Non-pigmented ciliary epithelial cell (primary cell): ENCODE measurements at places on chromosomes 3 and 15.

- DNase-seq = no peak
These were observed 86.1 kb upstream of the PSMD6 start for GRCh38 chr3:64109438-64109837.

GRCh38 chr15:72196409-72197040 lies 1.1 kb downstream of the GRAMD2A start:
- no peak for DNase-seq

- no peak for DNase-seq
These were observed 8.3 kb downstream of the PEAK1 start for GRCh38 chr15:77411619-77411976.

GRCh38 chr3:192249516-192249915 lies 477.8 kb downstream of the FGF12 start:
- no peak for DNase-seq

- no peak for DNase-seq
These were observed 8.5 kb downstream of the MFN1 start for GRCh38 chr3:179355996-179356395.

DNA sequence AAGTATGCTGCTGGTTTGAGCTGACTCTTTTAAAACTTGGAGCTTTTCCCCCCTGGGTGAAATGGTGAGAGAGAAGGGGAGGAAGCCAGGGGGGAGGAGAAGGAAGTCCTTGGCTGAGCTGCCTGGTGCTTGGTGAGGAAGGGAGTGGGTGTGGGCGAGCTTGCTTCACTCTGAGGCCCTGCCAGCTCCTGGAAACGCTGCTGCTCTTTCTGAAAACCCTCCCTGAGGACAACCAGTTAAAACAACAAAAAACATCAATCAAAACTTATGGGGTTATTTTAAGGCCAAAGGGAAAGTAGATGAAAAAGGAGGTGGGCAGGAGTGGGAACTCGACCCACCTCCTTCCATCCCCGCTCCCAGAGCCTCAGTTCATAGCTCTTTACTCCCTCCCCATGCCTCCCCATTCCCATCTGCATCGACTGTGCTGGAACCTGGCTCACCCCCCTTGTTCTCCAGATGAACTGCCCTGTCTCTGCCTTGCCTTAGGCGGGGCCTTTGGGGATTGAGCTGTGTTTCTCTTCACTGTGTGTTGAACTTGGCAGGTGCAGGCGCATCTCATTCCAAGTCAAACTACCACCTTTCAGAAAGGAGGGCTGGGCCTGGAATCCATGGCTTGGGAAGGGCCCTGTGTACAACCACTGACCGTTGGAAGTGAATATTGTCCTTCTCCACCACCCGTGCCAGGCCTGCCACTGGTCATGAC lies 166.1 kb downstream of the ZNF621 start:
- no peak for DNase-seq

- no peak for DNase-seq
These were observed 238.7 kb upstream of the BHLHE40 start for GRCh38 chr3:4740397-4741105.

DNA sequence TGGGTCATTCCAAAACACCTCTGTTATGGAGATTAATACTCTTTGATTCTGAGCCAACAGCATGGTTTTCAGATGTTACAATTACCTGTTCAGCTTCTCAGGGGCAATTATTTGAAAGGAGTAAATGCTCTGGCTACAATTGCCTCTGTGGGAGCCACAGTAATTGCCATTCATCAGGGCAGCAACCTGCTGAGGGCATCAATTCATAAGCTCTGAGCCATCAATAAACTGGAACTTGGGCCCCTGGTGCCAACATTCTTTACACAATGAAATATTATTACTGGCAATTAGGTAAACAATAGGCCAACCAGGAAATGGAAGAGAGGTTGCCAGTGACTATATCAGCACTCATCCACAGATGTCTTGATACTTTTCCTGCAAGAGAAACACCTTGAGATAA lies 660.8 kb downstream of the MECOM start:
- DNase-seq = no peak

DNA sequence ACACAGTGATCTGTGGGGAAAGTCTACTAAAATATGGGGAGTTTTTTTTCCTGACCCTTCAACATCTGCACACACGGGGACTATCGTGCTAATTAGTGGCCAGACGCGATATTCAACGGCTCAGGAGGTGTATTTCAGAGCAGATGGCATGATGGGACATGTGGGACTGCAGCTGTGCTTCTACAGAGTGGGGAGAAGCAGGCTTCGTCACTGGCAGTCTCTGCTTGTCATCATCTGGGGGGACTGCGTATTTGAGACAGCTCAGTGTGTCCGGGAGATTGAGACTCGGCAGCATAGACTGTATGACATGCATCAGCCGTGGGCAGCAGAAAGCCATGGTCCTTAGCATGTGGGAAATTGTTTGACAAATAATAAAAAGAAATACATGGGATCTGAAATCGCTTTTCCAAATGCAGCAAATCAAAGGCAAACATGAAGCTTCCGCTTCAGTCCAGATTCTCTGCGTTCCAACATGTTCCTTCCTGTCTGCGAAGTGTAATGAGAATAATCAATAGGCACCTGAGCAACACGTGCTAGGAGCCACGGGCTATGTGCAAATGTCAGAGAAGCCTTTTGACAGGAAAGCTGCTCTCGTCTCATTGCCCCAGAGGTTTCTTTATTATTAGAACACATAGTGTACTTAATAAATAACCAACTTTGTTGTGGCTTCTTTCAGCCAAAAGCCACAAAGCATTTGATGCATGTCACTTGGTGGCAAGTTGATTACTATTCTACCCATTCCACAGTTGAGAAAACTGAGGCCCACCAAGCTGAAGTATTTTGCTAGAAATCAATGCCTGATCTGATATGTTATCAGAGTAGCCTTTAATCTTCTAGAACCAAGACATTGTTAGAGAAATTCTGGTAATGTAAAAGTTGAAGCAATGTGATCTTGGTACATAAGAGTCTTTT lies 276.3 kb downstream of the RYR3 start:
- no peak for DNase-seq

DNA sequence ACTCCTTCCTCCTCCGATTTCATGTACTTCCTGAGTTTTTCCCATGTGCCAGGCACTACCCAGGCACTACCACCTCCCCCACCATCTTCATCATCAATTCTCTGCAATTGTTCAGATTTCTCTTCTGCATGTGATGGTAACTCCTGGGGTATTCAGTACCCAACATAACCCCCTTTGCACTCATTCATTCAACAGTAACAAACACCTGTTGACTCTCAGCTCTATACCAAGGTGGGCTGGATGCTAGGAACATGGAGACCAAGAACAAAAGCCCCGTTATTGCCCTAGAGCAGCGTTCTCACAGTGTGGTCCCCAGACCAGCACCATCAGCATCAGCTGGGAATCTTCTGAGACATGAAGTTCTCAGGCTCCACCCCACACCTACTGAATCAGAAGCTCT lies 113.0 kb upstream of the CHD2 start:
- DNase-seq = no peak

DNA sequence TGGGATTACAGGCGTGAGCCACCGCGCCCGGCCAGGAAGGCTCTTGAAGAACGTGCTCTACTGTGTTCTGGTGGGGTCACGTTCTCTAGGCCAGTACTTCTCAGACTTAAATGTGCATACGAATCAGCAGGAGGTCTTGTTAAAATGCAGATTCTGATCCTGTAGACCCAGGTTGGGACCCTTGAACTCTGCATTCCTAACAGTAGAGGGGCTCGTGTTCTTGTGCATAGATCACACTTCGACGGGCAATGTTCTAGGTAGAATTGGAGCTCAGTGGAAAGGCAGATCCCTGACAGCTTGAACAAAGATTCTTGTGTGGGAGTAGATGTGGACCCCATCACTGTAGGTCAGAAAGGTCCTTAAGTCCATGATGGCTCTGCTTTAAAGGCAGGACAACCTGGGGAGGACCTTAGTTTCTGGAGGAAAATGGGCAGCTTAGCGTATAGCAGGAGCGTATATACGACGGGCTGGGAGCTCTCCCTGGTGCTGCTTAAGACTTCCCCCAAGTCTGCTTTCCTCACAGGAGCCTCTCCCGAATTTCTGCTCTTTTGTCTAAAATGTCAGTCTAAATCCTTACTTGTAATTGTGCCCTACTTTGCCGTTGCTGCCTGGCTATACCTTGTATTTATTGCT lies 16.9 kb upstream of the FAM81A start:
- DNase-seq = no peak

- DNase-seq = no peak
These were observed 807.1 kb downstream of the EDEM1 start for GRCh38 chr3:5994651-5995050.

- no peak for DNase-seq
These were observed 330.1 kb downstream of the ARPP21 start for GRCh38 chr3:35969406-35969805.

- DNase-seq = no peak
These were observed 39.2 kb downstream of the RFT1 start for GRCh38 chr3:53091011-53091410.

GRCh38 chr15:74830868-74831267 lies 4.4 kb downstream of the CPLX3 start:
- no peak for DNase-seq

- DNase-seq = no peak
These were observed 10.5 kb upstream of the PLA2G4E start for GRCh38 chr15:42031198-42031915.

DNA sequence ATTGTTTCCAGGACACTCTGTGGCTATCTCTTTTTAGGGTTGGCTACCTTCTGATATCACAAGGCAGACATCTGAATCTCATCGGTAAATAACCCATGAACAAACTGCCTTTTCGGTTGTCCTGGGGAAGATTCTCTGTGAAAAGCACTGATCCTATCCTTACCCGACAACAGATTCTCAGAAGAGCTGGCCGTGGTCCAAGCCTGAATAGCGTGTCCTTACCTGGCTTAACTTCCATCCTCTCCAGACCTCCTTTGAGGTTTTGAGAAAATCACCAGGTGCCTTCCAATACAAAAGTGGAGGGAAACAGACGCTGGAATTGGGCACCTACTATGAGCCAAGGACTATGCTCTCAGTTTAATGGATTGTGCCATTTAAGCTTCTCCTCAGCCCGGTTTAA lies 87.4 kb upstream of the ARHGEF3 start:
- DNase-seq = no peak

DNA sequence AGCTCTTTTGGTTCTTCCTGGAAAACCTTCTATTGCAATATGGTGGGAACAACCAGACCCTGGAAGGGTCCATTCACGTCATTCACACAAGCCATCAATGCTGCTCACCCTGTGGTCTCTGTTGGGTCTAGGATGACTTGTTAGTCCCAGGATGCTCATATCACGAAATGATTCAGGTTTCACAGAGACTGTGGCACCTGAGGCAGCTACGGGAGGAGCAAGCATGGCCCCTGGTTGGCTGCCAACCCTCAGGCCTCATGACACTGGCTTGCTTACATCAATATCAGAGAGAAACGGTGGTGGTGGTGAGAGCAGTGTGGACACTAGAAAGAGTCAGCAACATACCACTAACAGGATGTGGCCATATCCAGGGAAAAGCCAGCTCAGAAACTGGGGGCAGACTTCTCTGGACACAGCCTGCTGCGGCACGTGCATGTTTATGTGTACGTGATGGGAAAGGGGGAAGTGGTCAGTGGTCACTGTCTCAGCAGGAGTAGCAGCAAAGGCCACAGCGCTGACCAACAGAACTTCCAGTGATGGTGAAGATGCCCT lies 208.9 kb upstream of the ST8SIA2 start:
- DNase-seq = no peak

- no peak for DNase-seq
These were observed 88.8 kb downstream of the IGSF11 start for GRCh38 chr3:118945834-118946233.
